Activated gamma-delta T cell (primary cell): ENCODE measurements at places on chromosomes 5 and 9.

DNA sequence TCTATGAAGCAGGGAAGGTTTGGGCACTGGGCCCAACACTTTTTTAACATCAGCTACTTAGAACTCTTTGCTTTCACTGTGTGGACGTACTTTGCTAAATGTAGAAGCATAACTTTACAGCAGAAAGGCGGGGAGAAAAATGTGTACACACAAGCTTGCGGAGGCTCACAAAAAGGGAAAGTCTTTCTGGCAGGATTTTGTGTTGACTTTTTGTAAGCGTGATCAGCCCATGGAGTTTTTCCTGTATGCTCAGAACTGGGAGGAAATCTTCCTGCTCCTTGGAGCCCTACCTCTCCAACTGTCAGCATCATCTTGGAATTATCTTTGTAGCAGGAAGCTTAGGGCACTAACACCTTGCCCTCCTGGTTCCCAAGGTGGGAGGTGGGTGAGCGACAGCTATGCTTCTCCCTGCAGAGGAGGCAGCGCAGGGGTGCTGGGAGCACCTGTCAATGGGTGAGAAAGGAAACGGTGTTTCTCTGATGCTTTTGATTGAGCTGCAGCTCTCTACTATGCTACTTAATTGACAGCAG, 321.9 kb downstream of the GADD45G start:
- DNase-seq: no peak

DNA sequence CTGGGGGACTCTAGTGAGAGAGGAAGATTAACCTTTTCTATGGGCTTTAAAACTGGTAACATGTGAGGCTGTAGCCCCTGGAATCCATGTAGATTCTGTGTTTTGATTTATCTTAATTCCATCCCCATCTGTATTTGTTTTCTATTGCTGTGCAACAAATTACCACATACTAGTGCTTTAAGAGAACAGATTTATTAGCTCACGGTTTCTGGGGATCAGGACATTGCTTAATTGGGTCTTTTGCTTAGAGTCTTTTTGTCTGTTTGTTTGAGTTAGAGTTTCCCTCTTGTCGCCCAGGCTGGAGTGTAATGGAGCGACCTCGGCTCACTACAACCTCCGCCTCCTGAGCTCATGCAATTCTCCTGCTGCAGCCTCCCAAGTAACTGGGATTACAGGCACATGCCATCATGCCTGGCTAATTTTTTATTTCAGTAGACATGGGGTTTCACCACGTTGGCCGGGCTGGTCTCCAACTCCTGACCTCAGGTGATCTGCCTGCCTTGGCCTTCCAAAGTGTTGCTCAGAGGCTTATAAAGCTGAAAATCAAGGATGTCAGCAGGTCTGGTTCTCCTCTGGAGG, 29.9 kb upstream of the GNA14 start:
- no peak for DNase-seq

GRCh38 chr5:3118340-3118739, 366.9 kb upstream of the IRX2 start:
- DNase-seq: no peak

DNA sequence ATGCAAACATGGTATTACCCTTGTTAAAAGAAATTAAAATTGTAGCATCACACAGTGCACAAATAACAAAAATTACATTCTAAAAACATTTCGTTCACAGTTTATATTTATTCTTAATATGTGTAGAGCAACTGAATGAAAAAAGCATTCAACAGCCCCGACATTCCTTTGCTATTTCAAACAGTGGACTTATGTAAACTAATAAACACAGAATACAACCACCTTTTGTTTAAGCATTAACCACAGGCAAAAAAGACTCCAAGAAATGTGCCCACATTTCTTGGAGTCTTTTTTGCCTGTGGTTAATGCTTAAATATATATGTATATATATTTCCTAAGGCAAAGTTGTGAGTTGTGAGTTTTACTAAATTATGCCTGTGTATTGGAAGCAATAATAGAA, 532.5 kb upstream of the DAP start:
- no peak for DNase-seq

DNA sequence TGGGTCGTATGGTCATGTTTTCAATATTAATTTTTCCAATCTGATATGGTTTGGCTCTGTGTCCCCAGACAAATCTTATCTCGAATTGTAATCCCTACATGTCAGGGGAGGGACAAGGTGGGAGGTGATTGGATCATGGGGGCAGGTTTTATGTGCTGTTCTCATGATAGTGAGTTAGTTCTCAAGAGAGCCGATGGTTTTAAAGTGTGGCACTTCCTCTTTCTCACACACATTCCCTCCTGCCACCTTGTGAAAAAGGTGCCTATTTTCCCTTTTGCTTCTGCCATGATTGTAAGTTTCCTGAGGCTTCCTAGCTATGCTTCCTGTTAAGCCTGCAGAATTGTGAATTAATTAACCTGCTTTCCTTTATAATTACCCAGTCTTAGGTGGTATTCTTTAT, 309.1 kb upstream of the GRIN3A start:
- DNase-seq: no peak

GRCh38 chr5:35476036-35476435, 141.6 kb upstream of the SPEF2 start:
- DNase-seq: no peak

DNA sequence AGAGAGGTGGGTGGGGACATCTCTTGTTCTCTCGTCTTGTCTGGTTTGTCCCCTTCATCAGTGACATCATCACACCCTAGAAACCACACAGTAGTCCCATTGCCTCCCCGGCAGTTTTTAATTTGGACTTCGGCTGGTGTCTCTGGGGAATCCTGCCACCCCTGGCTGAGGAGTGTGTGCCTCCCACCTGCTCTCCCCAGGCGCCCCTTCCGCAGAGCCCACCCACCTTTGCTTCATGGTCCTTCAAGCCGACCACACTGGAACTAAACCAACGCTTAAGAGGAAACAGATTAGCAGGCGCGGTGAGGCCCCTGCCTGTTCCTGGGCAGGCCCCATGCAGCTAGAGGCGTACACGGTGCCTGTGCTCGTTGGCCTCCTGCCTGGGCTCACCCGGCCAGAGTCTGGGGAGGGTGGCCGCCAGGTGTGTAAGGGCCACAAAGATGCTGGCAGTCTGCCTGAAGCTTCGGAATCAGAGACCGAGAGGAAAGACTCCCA, 107.6 kb upstream of the SPRY4 start:
- DNase-seq: no peak
